Gastroesophageal sphincter (tissue), 4 donors: ENCODE measurements at places on chromosomes 16 and 17. TPM values are rescaled to one million over a fixed set of nuclear protein-coding genes. Genes with fewer than 3 reads are reported as not detected.

TUFM gene
- 91.9 TPM for total RNA-seq

SHCBP1 gene
- 0.94 TPM for total RNA-seq

SLC25A10 gene
- 3.7 TPM for total RNA-seq

DNA sequence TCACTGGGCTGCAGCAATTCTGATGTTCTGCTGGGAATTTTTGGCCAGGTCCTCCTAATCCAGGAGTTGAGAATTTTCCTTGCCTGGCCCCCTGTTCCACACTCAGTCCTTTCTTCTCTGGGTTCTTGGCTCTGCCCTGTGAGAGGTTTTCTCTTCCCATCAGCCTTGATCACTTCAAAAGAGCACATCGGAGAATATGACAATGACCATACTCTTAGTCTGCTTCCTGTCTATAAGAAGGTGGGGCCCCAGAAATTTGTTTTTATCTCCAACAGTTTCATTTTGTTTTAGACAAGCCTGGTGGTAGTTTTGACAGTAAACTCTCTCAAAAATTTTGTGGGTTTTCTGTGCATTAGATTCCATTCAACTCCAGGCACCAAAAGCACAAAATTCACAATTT, 70.7 kb downstream of the C17orf67 start:
- H3K27ac ChIP-seq = no peak overlapping the region
- no peaks in the 10 kb centered on the region for H3K27me3 ChIP-seq
- H3K36me3 ChIP-seq = no peaks in the 10 kb centered on the region
- no peak overlapping the region for H3K4me3 ChIP-seq
- ATAC-seq = no peak
- H3K4me1 ChIP-seq = no peaks in the 10 kb centered on the region

GRCh38 chr17:13822700-13823099, 221.0 kb upstream of the HS3ST3A1 start:
- H3K27ac ChIP-seq = no peak overlapping the region
- no peaks in the 10 kb centered on the region for H3K36me3 ChIP-seq
- H3K4me1 ChIP-seq = no peaks in the 10 kb centered on the region

DNA sequence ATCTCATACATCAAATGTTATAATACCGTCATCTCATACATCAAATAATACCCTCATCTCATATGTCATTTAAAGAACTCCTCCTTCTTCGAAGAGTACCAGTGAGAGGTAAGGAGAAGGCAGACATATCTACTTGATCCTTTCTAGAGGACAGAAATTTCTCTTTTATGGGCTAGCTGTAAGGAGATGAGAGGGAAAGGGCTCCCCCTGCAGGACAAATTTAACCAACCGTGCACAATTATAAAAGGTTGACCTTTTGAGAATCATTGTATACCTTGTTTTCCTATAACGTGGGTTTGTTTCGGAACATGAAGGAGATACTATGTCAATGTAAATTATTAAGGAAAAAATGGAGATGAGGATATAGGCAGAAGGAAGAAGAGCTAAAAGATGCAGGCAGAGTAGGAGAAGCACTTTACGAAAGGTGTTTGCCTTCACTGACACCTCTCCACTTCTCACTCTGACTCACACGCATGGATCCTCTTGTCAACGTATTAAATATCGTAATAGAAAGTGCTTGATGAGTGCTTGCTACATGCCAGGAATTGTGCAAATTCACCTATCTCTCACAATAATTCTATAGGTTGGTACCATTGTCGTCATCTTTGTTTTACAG, 465.9 kb upstream of the ERCC4 start:
- H3K27me3 ChIP-seq = no peaks in the 10 kb centered on the region
- ATAC-seq = no peak
- no peak overlapping the region for H3K27ac ChIP-seq
- H3K4me1 ChIP-seq = no peaks in the 10 kb centered on the region
- no peak overlapping the region for H3K4me3 ChIP-seq
